ENCODE measurements at places on chromosomes 2 and 18.

GRCh38 chr2:239947729-239948045, 77.5 kb downstream of the NDUFA10 start:
- no peak for DNase-seq

GRCh38 chr2:216139884-216140283, 30.7 kb downstream of the XRCC5 start:
- DNase-seq: peak; percentile 26

GRCh38 chr2:20015482-20016083, 3.1 kb upstream of the MATN3 start:
- peak; percentile 77 for DNase-seq

GRCh38 chr2:172102391-172103359, at the start of gene DLX2:
Gene DLX2, minus strand, starts transcription at chr2:172102900. Its CDS starts 362 bp downstream, at chr2:172102538.
- DNase-seq: peak; percentile 97

- DNase-seq: peak; percentile 62
Measured at GRCh38 chr2:231483398-231484329, 19.4 kb upstream of the NCL start.

DNA sequence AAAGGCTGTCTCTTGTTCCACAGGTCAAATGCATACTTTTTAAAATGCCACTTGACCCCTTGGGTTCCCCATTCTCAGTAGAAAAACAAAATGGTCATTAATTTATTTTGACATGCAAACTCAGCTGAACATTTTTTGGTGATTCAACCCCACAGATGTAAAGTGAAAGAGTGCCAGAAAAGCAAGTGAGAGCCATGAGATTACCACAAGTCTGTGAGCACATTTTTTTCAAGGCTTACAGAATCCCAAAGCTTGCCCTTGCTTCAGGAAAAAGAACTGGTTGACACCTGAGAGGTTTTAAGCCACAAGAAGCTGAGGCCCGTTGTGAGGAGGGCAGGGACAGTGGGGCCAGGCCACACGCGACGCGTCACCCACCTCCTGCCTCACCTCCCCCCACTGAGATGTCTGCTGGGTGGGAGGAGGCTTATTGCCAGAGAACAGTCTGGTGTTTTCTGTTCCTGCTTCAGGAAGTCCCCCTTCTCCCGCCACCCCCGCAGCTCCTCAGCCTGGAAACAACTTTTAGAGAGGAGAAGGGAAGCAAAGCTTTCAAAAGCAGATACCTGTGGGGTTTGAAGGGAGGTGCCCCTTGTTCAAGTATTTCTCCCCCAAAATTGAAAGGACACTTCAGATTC, 70.4 kb upstream of the CYP1B1 start:
- DNase-seq: peak; percentile 93

GRCh38 chr2:71893646-71894045, 254.0 kb downstream of the CYP26B1 start:
- no peak for DNase-seq

DNA sequence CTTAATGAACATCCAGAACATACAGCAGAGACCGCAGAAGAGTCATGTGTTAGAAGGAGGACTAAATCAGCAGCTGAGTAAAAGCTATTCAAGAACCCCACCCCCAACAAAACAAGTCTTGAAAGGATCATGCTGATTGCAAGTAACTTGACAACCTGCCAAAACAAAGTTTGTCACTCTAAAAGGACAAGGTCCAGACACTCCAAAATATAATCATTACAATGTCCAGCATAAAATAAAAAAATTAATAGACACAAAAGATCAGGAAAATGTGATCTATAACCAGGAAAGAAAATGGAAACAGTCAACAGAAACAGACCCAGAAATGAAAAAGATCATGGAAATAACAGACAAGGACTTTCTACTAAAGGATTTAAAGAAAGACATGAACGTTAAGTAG, 28.5 kb downstream of the CCDC88A start:
- DNase-seq: no peak

GRCh38 chr2:208579678-208580077, 173.1 kb downstream of the PTH2R start:
- no peak for DNase-seq

DNA sequence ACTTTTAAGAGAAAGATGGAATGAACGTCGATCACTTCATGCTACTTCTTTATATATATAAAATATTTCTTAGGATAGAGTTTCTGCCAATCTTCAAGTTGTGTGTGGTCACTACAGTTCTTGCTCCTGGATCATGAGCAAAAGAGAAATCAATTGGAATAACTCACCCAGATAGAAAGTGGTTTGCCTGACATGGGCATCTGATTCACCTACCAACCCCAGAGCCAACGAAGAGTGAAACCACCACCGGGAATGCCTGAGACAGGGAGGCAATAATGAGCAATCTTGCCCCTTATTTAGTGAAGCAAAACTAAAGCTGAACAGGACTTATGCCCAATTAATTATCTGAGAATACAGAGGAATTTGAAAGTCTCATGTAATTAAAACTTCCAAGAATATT, 250.2 kb upstream of the REG3G start:
- no peak for DNase-seq

GRCh38 chr2:135563793-135564192, 32.5 kb downstream of the R3HDM1 start:
- peak; percentile 7 for DNase-seq

DNA sequence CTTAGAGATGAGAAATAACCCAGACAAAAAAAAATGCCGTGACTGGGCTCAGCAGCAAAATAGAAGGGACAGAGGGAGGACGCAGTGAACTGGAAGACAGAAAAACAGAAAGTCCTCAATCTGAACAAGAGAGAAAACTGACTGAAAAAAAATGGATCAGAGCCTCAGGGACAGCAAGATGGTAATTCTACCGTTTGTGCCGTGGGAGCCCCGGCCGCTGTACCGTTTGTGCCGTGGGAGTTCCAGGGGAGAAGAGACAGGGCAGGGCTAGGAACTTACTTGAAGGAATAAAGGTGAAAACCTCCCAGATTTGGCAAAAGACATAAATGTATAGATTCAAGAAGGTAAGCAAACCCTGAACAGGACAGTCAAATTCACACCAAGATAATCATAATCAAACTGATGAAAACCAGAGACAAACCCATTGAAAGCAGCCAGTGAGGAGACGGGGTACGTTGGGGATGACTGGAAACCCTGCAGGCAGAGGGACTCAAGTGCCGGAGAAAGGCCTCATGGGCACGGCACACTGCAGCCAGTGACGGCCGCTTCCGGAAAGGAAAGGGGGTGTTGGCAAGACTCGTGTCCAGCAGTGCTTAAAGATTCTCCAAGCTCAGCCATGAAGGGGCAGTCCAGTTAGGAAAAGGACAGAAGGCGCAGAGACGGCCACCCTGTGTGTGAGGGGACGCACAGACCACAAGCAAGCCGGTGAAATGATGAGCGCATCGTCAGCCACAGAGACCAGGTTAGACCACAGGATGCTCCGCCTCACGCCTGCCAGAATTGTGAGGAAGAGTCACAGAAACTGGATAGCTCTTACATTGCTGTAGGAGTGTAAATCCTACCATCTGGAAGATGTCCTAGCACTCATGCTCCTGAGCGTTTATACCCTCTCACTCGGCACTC, 40.0 kb upstream of the NFATC1 start:
- DNase-seq: no peak

GRCh38 chr2:7691961-7692656, 774.9 kb downstream of the RNF144A start:
- DNase-seq: peak; percentile 77

DNA sequence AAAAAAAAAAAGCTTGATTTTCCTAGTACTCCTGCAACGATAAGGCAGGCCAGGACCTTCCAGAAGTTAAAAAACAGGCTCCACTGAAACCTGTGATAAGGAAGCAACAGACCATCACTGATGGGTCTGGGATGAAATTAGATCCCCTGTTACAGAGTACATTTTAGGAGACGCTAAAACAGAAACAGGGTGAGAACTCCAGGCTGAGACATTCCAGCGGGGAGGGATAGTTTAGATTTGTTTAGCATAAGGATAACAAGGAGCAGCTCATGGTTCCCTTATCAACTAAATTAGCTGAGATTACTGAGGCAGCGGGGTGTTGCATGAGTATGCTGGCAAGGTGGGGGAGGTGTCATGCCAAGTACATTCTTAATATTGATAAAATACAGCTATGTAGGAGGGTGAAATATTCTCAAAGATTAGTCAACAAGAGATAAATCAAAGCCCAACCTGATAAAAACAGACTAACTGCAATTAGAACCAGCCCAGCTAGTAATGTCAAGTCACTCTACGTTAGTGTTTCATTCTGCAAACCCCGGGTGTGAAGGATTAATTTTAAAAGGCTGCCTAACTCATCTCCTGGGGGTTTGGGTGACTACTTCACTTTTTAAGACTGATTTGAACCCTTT, 75.0 kb upstream of the BZW1 start:
- no peak for DNase-seq

All from GM23248 (cell line).